ENCODE measurements at places on chromosomes 7 and 10.

- DNase-seq = no peak
These were observed 95.0 kb downstream of the KLF6 start for GRCh38 chr10:3689871-3690510.

DNA sequence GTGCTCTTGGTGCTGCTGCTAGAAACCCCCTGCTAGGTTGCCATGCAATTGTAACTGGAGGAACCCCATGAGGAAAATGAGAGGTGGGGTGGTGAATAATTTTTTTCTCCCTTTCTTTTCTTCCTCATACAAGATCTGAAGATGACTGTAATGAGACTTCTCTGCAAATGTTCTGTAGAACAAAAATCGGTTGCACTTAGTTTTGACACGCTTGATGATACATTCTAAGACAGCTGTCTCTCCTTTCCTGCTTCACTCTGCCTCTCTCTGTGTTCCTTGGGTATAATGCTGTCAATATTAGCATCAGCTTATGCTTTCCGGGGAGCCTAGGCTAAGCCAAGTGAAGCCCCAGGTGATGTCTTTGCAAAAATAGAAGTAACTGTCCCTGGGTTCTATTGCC, 721.5 kb downstream of the POM121L12 start:
- no peak for DNase-seq

DNA sequence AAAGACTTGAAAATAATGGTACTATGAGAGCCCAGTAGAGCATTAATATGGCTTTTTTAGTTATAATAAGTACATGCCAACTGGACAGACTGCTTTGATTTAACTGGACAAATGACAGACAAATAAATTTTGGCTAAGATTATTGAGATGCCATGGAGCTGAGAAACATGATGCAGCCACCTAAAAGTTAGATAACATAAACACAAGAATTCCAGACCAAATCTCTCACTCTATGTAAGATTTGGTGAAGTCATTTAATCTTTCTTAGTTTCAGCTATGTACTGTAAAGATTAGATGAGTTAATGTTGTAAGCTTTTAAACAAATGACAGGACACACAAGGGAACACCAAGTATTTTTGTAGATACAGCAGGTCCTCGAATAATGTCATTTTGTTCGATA, 118.2 kb downstream of the CACNA2D1 start:
- DNase-seq = no peak

DNA sequence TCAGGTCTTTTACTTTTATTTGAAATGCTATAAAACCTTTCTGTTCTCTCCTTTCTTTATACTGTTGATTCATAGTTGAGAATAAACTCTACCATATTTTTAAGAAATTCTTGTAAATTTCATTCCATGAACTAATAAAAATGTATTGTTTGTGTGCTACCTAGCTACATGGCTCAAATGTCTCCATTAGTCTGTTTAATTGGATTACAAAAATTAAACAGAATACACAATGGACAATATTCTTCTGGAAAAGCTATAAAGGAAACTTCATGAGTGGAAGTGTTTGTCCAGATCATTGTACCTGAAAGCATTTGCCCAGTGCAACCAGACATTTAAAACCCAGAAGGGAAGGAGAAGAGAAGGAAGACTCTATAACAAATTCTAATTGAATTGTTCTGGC, 20.1 kb downstream of the KCND2 start:
- no peak for DNase-seq

DNA sequence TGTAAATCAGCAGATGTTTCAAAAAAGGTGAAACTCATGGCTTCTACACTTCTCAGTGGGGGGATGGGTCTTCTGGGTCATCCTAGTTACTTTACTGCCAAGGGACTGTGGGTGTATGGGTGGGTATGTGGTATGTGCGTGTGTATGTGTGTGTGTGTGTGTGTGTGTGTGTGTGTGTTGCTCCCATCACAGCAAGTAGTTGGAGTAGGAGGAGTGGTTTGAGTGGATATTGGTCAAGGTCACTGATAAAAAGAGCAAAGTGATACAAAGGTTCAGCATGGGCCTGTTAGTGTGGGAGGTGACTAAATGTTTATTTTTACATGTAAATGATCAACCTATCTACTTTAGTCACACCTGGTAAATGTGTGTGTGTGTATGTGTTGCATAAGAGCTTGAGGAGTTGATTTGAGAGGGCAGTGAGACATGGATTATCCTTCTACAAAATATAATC, 11.8 kb upstream of the COBL start:
- DNase-seq = no peak

DNA sequence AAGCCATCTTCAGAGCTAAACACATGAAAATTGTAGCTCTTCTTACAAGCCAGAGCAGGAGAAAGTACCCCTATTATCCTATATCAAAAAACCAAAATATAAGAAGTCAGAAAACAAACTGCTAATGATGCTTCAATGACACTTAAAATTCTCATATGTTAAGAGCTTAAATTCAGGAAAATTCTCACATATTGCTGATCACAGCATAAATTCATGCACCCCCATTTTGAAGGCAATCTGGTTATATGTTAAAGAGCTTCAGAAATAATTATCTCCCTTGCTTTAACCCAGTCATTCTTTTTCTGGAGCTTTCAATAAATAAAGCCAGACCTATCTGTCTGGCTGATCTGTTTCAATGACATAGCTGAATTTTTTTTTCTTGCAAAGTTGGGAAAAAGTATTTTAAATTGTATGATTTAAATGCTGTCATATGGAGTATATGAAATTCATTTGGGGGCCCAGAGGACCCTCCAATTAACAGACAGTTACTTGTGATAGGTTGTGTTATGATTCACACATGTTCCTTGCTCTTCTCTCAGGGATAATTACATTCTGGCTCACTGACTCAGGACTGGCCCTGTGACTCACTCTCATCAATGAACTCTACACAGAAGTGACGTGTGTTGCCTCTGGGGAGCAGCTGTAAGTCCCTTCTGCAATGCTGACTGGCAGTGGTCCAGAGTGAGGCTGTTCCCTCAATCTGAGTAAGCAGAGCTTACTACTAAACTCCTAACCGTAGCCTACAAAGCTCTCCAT, 85.2 kb downstream of the HGF start:
- DNase-seq = peak; percentile 72

- DNase-seq = no peak
These were observed 65.7 kb downstream of the CUZD1 start for GRCh38 chr10:122779924-122780323.

DNA sequence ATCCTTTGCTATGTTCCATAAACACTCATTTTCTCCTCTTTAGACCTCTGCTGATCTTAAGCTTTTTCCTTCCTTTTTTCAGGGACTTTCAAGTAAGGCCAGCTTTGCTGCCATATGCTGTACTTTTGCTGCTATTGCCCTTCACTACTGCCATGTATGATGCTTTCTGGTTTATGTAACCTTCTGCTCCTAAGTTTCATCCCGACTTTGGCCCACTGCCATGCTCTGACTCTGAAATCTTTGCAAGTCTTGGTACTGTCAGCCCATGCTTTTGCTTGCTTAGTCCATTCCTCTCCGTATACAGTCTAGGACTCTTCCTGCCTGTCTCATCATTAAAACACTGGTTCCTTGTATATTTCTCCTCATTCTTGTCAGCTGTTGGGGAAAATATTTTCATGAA, 152.4 kb downstream of the RNF133 start:
- DNase-seq = no peak

DNA sequence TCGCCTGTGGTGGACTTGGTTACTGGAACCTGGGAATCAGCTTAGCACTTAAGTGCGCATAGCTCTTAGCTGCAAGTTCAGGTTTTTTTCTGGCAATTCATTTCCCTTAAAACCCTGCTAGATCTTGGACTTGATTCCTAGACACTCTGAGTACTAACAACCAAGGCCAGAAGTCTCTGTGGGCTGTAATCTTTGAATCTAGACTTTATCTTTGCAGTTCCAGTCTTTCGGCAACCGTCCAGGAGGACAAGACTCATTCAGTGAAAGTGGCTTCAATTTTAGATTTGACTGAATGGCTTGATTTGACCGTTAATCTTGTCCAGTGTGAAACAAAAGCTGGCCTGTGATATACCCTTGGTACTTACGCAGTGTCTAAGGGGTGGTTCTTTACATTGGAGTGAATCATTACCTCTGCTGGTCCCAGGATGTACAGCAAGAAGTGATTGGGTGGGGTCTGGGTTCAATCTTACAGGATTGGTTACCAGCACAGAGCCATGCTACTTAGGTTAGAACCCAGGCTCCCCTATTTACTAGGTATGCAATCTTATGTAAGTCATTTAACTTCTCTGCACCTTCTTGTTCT, 16.4 kb downstream of the PTTG1IP2 start:
- DNase-seq = no peak

- no peak for DNase-seq
These were observed 130.8 kb downstream of the DNAJB6 start for GRCh38 chr7:157467496-157468212.

DNA sequence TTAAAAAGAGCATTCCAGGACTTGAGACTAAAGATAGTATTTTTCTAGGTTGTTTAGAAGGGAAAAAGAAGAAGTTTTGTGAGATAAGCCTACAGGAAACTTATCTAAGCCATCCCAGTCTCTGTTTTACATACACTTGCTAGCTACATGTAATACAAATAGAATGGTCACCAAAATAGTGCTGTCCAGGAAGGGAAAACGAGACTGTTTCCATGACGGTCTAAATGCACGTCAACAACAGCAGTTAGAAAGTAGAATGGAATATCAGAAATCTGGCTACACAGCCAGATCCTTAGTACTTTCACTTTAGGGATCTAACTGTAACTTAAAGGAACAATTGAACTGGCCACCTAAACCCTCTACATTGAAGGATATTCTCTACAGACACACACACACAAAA, 117.6 kb downstream of the TSPAN12 start:
- no peak for DNase-seq

DNA sequence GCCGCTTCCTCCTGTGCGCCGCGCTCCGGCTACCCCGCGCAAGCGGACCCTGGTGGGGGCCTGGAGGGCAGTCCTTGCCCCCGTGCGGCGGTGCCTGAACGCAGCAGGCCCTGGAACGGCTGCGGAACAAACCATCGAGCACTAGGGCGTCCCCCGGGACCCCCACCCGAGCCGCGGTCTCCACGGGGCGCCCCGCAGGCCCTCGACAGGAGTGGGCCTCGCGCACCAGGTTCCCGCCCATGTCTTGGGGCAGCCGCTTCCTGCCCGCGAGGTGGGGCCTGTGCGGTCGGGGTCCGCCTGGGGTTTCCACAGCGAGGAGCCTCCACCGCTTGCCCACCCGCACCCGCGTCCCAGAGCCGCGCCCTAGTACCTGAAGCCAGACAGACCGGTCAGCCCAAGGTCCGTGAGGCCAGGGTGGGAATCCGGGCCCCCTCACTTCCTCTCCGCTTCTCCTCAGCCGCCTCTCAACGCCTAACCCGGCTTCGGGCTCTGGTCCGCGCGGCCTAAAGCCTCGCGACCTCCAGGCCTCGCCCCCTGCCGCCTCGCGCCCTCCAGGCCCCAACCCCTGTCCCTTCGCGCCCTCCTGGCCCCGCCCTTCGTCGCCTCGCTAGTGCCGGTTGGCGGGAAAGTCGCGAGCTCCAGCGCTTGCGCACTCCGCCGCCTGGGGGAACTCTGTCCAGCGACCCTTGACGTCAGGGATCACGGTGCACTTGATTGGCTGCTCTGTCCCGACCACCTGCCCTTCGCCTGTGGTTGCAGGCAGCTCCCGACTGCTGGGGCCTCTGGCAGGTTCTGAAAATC, 7.0 kb upstream of the GBX1 start:
- DNase-seq = no peak

GRCh38 chr10:31051703-31052102, 20.0 kb upstream of the ZNF438 start:
- DNase-seq = no peak

DNA sequence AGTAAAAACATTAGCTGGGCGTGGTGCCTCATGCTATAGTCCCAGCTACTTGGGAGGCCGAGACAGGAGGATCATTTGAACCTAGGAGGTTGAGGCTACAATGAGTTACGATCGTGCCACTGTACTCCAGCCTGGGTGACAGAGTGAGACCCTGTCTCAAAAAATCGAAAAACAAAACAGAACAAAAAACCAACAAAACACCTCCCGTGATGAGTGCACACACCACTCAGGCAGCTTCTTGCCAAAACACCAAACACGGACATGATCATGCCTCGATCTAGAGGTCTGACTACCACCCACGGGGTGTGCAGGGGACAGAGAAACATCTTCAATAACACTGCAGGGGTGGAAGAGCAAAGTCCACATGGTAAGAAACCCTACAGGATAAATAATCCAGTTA, 44.4 kb downstream of the AMZ1 start:
- DNase-seq = no peak

GRCh38 chr10:6364893-6365292, 162.2 kb downstream of the PFKFB3 start:
- no peak for DNase-seq

- no peak for DNase-seq
These were observed 13.1 kb downstream of the VCL start for GRCh38 chr10:74011017-74011416.

DNA sequence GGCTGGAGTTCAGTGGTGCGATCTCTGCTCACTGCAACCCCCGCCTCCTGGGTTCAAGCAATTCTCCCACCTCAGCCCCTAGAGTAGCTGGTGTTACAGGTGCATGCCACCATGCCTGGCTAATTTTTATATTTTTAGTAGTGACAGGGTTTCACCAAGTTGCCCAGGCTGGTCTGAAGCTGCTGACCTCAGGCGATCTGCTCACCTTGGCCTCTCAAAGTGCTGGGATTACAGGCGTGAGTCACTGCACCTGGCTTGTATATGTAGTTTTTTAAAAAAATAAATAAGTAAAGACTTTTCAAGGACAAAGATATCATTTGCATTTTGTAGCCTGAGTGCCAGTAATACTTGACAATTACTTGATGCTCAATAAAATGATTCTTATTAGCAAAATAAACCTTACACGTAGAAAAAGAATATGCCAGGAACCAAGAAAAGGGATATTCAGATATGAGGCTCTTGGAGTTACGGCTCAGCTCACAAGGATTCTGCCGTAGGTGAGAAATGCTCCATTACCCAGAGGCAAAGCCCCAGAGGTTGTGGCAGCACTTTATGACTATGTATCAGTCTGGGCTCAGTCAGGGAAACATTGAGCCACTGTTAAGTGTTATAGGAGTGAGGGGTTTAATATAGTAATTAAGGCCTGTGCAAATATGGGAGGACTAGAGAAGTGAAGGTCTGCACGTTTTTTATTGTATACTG, 98.5 kb downstream of the TPST1 start:
- DNase-seq = no peak

GRCh38 chr7:30237271-30237695, 47.1 kb upstream of the ZNRF2 start:
- DNase-seq = no peak

DNA sequence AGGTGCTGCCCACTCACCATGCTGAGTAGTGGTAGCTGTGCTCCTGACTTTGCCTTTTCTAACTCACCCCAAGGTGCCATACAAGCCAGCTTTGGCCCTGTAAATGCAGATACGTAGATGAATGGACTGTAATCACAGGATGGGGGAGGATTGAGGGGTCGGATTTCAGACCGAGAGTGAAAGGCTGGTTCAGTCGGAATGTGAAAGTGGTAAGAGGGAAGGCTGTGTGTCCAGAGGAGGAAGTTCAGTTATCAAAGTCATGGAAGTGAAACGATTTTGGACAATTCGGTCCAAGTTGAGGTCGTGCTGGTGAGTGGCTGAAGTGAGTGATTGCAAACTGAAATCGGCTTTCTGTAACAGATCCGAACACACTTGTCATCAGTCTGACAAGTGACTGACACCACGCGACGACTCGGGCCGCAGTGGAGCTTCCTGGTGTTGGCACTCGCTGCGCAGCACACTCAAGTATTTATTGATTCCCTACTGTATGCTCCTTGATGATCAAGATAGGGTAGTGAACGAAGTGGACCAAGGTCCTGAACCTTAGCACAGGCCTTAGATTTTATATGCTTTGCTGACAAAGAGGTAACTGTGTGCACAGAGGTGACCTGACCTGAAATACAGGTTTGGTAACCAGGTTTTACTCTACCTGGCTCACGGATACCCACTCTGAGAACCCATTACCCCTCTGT, 10.5 kb downstream of the ZNF282 start:
- DNase-seq = no peak

GRCh38 chr7:150325110-150325611, 1.8 kb upstream of the ACTR3C start:
- no peak for DNase-seq
